ENCODE measurements at places on chromosomes 3 and 15.

- DNase-seq = no peak
These were observed 64.6 kb downstream of the TLE3 start for GRCh38 chr15:70033109-70033508.

DNA sequence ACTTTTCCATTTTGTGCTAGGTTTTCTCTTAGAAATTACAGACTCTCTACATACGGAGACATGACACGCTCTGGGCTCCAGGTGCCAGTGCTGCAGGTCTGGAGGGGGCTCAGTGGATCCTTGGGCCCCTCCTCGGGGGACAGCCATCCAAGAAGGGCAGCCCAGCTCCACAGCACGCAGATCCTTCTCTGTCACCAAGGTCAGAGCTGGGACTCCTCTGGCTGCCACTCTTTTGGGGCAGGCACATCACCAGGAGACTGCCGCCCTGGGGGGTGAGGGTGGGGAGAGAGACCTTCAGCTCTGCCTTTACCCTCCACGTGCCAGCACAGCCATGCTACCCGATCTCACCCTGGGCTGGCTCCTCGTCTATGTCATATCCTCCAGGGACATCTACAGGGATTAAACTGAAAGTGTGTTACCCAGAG, 65.6 kb downstream of the ATP10A start:
- no peak for DNase-seq

DNA sequence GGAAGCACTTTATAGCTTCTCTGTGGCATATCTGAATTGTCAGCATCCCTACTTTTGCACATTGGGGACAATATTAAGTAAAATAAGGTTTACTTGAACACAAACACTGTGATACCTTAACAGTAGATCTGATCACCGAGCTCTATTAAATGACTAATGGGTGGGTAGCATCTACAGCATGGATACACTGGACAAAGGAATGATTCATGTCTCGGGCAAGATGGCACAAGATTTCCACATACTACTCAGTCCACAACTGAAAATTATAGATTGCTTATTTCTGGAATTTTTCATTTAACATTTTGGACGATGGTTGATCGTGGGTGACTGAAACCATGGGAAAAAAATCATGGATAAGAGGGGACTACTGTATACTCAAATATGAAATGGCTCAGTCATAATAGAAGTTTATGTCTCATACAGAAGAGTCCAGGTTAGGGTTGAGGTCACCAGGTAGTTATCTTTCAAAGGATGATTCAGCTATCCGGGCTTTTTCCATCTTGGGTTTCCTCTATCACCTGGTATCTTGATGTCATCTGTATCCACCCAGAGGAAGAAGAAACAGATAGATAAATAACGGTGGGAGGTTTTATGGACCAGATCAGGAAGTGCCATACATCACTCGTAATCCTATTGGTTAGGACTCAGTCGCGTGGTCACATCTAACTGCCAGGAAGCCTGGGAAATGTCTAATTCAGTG, 320.0 kb upstream of the RARB start:
- DNase-seq = no peak

DNA sequence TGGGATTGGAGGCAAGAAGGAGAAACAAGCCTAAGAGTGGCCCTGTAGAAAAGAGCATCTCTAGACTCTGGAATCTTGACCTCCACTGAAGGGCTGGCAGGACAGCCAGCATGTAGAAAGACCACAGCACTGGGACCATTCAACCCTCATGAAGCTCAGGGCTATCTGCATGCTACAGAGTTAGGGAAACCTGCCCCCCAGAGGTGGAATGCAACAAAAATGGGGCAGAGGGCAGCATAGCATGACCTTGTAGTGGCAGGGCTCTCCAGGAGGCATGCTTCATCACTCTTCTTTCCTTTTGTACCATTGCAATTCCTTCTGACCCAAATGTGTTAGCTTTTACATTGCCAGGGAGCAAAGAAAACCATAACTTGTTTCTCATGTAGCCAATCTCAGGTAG, 445.4 kb downstream of the EPHB1 start:
- DNase-seq = no peak

GRCh38 chr3:138578141-138578540, 15.9 kb downstream of the CEP70 start:
- DNase-seq = no peak

- DNase-seq = no peak
These were observed 196.4 kb downstream of the SUCNR1 start for GRCh38 chr3:152069871-152070270.

GRCh38 chr3:15538345-15538744, 16.8 kb upstream of the COLQ start:
- DNase-seq = no peak

DNA sequence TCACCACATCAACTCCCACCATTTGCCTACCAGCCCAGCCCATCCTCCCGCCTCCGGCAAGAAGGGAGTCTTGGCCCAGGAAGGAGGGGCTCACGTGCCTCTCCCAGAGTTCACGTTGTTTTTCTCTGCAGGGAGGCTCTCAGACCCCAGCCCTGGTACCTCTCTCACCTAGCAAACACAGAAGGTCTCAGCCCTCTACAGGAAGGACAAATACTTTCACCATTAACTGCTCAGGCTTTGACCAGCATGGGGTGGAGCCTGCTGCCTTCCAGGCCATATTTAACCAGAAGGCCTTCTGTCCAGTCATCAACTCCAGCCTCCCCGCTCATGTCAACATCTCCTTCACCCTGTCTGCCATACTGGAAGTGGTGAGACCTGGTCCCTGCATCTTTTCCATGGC, 19.0 kb upstream of the HTR3E start:
- DNase-seq = no peak

- no peak for DNase-seq
These were observed 110.8 kb downstream of the LRIG1 start for GRCh38 chr3:66390013-66390412.

DNA sequence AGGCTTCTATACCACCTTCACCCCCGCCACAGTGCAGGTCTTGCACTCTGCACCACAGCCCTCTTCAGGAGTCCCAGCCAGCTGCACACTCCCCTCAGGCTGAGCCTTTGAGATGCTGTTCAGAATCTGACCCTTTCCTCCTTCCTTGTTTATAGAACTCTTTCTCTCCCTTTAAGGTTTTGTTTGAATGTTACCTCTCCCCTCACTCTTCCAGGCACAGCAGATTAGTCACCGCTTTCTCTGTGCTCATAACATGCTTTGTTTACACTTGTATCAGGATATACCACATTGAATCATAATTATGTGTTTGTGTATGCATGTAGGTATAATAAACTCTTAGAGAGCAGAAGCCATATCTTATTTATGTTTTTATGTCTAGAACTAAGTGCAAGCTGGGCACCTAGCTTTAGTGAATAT, 168.4 kb upstream of the BCL6 start:
- DNase-seq = no peak

- DNase-seq = no peak
These were observed 29.6 kb downstream of the SQOR start for GRCh38 chr15:45664451-45664850.

- DNase-seq = peak; percentile 49
These were observed 42.9 kb downstream of the PLCH1 start for GRCh38 chr3:155701882-155702465.

GRCh38 chr3:172549144-172549543, 25.9 kb upstream of the TNFSF10 start:
- no peak for DNase-seq

- DNase-seq = no peak
These were observed 1.3 kb downstream of the MESD start for GRCh38 chr15:80988148-80988796.

GRCh38 chr3:190318666-190319065, 3.6 kb downstream of the CLDN1 start:
- no peak for DNase-seq

GRCh38 chr3:158084651-158085050, 21.6 kb downstream of the SHOX2 start:
- DNase-seq = no peak

DNA sequence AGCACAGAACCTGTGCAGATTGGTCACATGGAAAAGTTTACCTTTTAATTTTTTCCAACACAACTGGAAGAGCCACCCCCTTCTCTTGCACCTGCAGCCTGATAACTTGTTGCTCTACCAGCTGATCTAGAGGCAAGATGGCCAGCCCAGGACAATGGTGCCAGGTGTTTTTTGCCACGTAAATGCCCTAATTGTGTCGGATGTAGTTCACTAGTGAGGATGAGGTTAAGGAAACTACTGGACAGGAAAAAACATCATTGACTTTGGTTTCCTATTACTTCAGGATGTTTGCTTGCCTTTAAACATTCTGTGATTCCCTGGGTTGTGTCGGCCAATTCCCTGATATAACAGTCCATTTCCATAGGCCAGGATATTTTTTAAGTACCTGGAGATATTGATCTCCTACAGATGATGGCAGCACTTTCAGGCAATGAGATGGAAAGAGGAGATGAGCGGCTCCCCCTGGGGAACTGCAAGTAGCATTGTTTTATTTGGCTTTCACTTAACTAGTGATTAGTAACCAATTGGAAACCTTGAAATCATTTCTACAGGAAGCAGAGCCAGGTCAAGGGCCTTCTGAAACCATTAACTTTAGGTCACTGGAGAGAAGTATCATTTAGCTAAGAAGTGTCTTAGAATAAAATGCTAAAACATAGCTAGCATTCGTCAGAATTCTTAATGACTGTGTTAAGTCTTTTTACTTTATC, 72.5 kb downstream of the OSBPL10 start:
- DNase-seq = peak; percentile 16

DNA sequence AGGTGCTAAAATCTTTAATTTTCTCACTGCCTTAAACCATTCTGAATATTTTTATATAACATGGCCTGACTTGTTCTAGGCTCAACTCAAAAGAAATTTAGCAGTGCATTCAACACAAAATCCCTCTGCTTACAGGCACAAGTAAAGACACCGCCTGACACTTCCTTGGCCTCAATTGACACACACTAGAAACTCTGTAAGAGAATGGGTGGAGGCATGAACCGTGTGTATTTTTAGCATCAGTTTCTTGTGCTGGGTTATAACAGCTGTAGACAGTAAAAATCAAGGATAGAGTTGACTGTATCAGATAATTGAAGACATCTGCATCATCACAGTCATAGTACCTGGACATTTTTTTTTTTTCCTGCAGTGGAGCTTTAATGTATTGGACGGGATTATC, 54.3 kb downstream of the SLC9A9 start:
- DNase-seq = no peak

- DNase-seq = no peak
These were observed 225.5 kb downstream of the SLCO3A1 start for GRCh38 chr15:92079047-92079446.

DNA sequence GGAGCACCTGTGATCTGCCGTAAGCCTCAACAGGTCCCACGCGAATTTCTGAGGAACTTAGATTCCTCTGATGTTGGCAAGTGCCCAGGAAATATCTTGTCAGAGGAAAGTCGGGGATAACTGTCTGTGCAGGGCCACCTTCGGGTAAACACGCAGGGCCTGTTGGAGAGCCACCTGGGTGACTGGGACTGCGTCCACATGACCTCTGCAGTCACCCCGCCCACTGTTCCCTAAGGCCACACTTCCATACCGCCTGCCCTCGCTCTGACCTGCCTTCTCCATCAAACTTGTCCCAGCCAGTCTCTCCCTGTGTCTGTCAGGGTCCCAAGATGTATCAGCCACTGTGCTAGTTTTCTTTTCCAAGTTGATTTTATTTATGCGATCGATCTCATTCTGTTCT, 28.7 kb downstream of the BFSP2 start:
- DNase-seq = no peak

DNA sequence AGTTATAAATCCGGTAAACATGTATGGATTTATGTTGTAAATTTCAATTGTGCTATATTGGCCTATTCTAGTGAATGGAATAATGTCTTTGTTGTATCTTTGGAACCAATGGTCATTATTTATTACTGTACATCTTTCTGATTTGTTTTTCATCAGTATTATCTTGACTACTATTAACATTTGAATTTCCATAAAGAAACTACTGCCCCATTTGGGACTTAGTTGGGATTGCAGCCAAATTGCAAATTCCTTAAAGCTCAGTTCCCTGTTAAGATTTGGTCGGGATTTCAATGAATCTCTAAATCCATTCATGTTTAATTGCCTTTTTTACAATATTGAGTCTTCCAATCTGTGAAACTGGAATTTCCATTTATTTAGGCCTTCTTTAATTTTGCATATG, 822.4 kb upstream of the CADM2 start:
- DNase-seq = no peak

GRCh38 chr3:152377184-152377570, 108.4 kb downstream of the MBNL1 start:
- no peak for DNase-seq

DNA sequence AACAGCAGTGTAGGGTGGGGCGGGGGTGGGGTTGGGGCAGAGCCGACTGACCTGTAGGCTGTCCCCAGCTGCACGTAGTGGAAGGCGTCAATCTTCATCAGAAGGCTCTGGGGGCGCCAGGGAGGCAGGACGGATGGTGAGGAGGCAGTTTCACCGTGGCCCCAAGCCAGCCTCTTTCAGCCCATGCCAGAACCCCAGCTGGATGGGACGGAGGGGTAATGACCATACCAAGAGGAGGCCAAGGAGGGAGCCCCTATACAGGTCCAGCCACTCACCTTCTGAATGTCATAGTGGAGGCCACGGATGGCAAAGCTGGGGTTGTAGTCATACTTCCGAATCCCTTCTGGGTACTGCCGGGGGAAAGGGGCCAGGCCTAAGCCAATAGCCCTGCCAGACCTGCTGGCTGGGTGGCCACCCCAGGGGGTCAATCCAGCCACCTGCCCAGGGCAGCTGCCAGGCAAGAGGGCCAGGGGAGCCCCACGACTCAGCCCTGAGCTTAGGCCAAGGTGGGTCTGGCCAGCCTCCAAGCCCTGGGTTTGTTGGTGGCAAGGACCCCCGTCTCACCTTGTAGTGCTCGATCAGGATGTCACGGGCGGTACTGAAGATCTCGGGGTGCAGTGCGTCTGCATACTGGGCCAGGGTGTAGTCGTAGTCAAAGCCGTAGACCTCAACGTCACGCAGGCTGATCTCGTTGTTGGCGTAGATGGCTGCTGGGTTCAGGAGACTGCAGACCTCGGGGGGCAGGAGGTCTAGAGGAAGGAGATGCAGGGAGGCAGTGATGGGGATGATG, 4.9 kb downstream of the NT5DC2 start:
- DNase-seq = no peak

DNA sequence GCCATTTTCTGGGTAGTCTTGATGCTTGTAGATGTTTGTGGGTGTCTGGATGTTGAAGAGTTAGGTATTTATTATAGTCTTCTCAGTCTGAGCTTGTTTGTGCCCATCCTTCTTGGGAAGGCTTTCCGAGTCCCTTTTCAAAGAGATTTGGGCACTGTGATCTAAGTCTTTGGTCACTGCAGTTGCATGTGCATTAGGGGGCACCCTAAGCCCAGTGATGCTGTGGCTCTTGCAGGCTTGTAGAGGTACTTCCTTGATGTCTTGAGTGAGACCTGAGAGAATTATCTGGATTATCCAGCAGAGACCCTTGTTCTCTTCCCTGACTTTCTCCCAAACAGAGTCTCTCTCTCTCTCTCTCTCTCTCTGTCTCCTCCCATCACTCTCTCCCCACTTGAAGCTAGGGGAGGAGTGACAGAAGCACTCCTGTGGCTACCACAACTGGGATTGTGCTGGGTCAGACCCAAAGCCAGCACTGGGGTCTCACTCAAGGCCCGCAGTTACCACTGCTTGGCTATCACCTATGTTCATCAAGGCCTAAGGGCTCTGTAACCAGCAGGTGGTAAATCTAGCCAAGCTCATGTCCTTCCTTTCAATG, 68.5 kb downstream of the TMCO5A start:
- peak; percentile 82 for DNase-seq

GRCh38 chr3:156038869-156039268, 81.5 kb upstream of the KCNAB1 start:
- DNase-seq = no peak

- peak; percentile 53 for DNase-seq
These were observed 48.3 kb upstream of the CGNL1 start for GRCh38 chr15:57327985-57328471.

Data from fibroblast of the conjunctiva (primary cell).